ENCODE measurements at places on chromosomes 5 and 9.

- DNase-seq: no peak
Measured at GRCh38 chr5:79856456-79857055, 134.5 kb downstream of the MTX3 start.

- no peak for DNase-seq
Measured at GRCh38 chr9:116777116-116777515, 90.0 kb downstream of the TRIM32 start.

GRCh38 chr5:51657340-51658240 is 274.3 kb downstream of the ISL1 start:
- no peak for DNase-seq

GRCh38 chr9:82333671-82334070 is 345.1 kb downstream of the SPATA31D1 start:
- DNase-seq: no peak
